ENCODE measurements at places on chromosomes 12 and 14.
A peak's percentile ranks its signal among the peaks of the same experiment; 100 is the strongest.

- DNase-seq, result no peak
Observed at GRCh38 chr12:19084547-19084946, 45.0 kb upstream of the PLEKHA5 start.

DNA sequence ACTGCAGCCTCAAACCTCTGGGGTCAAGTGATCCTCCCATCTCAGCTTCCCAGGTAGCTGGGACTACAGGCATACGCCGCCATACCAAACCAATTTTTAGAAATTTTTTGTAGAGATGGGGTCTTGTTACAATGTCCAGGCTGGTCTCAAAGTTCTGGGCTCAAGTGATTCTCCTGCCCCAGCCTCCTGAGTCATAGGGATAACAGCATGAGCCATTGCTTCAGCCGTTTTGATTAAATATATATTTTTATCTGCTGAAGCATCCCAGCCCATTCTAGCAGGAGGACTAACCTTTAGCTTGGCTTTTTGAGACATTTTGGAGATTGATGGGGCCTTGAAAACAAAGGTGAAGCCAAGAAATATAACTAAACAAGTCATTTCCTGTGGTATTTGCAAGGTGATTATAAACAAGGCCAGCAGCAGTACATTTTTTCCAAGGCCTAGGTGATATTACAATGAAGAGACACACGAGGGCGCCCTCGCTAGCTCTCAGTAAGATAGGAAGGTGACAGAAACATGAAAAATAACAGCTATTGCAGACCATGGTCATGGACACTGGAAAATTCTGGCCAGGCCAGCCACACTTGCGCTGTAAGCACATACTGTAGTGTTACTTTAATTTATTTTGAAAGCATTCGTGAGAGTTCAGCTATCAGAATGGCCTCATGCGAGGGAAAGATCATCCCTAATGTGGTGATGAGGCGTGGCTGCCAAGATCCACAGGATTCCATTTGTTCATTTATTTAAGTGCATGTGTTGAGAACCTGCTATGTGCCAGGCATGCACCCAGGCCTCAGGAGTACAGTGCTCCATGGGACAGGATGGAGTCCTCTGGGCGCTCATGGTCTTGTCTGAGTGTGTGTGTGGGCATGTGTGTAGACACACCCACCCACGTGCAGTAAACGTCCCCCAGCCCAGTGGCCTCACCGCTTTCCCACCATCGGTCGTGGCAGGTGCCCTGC lies 63.5 kb downstream of the DGLUCY start:
- peak; percentile 70 for DNase-seq

- DNase-seq, result peak; percentile 48
Observed at GRCh38 chr12:105382771-105383622, 52.5 kb downstream of the C12orf75 start.

DNA sequence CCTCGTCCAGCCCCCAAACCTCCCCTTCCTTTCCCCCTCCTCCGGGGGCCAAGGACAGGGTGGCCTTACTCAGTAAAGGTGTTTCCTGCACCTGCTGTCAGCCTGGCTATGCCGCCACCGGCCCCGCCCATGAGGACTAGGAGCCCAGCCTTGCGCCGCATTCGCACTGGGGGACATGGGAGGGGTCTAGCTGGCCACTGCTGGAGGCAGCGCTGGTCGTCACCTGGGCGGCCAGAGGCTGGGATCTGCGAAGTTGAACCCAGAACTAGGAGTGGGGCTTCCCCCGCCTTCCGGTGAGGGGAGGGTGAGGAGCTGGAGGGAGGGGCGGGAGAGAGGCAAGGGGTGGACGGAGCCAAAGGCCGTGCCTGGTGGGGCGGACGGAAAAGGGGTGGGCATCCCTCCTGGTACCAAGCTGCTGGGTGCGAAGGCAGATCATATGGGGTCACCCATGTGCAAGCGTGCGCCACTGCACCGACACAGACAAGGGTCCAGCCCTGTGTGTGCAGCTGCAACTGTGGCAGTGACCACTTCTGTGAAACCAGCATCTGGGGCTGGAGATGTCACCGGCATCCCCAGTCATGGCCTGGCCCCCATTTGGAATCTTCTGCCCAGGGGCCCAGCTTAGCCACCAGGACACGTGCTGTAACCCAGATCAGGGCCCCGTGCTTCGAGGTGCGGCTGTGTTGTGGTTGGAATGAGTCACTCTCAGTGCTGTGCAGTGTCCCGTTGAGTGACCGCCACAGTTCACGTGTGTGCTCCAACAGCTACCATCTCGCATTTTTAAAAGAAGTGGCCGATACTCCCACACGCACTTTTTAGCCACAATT lies 8.5 kb downstream of the AMN start:
- no peak for DNase-seq

GRCh38 chr12:123038966-123039365 lies 58.5 kb downstream of the ARL6IP4 start:
- DNase-seq, result no peak

- no peak for DNase-seq
Observed at GRCh38 chr12:24072302-24072701, 122.8 kb upstream of the SOX5 start.

GRCh38 chr14:23457587-23458445 lies 11.7 kb upstream of the NGDN start:
- DNase-seq, result no peak

GRCh38 chr12:51907083-51907855 lies at the start of gene ACVRL1:
ACVRL1 (plus strand) TSS chr12:51907504; CDS start chr12:51912475, 4,971 bp downstream.
- DNase-seq, result no peak

DNA sequence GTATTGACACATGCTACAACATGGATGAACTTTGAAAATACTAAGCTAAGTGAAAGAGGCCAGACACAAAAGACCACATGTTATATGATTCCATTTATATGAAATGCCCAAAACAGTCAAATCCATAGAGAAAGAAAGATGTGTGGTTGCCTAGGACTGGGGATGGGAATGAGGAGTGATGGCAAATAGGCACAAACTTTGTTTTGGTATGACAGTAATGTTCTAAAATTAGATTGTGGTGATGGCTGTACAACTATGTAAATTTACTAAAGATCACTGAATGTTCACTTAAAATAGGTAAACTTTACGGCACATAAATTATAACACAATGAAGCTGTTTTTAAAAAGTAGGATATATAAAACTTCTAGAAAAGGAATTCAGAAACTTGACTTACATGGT lies 41.7 kb downstream of the PPP1R13B start:
- no peak for DNase-seq

GRCh38 chr12:50221228-50222008 lies 54.2 kb upstream of the CERS5 start:
- DNase-seq, result no peak

- no peak for DNase-seq
Observed at GRCh38 chr12:76866726-76867125, 12.1 kb downstream of the CSRP2 start.

DNA sequence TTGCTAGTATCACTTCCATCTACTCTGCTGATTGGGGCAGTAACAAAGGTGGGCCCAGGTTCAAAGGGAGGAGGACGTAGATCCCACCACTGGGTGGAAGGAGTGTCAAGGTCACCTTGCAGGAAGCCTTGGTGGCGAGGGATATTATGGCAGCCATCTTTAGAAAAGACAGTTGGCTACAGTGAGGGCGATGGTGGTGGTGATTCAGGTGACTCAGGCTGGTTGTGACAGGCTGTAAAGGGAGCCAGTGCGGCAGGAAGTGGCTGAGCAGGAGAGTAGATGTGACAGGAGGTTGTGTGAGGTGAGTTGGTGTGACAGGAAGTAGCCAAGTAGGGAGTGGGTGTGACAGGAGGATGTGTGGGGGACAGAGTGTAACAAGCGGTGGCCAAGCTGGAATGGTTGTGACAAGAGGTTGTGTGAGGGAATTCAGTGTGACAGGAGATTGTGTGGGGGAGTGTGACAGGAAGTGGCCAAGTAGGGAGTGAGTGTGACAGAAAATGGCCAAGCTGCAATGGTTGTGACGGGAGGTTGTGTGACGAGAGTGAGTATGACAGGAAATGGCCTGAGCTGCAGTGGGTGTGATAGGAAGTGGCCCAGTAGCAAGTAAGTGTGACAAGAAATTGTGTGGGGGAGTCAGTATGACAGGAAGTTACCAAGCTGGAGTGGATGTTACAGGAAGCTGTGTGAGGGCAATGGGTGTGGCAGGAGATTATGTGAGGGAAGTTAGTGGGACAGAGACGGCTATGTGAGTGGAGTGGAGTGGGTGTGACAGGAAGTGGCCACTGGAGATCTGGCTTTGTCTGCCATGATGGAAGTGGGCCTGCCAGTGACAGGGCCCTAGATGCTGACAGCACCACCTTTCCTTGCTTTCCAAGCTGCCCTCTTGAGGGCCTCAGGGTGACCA lies 136.5 kb upstream of the MYL2 start:
- DNase-seq, result peak; percentile 70

DNA sequence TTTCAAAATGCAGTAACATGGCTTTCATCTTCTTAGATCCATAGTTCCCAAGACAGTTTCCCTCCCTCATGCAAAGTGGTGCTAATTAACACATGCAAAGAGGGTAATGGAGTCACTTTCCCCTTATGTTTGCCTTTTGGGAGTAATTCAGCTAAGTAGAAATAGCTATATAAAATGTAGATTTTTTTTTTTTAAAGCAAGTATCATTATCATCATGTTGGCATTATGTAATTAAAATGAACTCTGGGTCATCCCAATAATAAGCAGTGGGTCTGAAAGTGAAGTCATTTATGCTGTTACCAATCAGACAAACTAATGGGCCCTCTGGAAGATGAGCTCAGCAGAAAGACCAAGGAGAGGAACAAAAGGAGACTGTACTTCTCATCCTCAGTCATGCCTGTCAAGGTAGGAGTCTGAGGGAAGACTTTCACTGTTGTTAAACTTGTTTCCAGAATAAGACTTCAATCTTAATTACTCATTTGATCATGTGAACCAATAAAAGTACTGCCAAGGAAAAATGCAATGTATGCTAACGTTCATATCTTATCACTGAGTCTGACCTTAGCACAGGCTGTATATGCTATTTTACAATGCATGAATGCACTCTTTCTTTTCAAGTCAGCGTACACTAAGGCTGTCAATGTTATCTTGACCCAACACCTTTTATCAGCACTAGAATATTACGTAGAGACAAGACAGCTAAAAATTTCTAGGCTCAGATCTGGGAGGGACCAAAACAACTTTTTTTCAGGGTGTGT lies 26.8 kb downstream of the AREL1 start:
- DNase-seq, result no peak

- DNase-seq, result peak; percentile 46
Observed at GRCh38 chr12:92210071-92210470, 64.4 kb upstream of the BTG1 start.

GRCh38 chr12:79534029-79534867 lies 156.5 kb downstream of the PAWR start:
- no peak for DNase-seq

- DNase-seq, result peak; percentile 74
Observed at GRCh38 chr12:51323966-51324895, at the start of gene BIN2. BIN2 (minus strand) TSS chr12:51324174; CDS start chr12:51324102, 72 bp downstream.
